ENCODE measurements at places on chromosomes 12 and 14. TPM values are rescaled to one million over a fixed set of nuclear protein-coding genes. Genes with fewer than 3 reads are reported as not detected.

Gene AKAP5
- 2.5 TPM for total RNA-seq

DNA sequence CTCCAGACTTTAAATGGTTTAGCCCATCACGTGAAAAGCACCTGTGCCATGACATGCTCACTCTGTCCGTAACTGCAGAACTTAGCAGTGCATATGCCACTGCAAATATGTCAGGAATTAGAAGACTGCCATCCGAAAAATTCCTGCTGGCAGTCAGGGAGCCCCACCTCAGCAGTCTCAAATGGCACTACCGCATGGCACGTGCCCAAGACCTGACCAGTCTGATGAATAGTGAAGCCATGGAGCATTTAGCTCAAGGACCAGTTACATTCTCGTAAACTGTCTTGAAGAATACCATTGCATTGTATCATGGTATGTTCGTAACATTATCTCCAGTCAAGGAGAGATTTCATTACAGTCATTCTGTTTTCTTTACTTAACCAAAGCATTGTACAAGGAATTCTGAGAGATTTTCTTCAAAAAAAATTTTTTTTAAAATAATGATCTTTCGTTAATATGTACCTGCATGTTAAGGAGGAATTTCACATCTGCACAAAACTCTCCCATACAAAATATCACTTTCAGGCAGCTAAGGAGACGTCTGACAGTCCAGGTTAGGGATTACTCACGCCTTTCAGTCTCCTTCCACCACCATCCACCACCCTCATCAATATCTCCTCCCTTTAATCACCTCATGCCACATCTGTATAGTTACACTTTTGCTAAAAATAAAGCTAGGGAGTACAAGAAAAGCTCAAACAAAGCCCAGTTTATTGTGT, 138.5 kb downstream of the ANO2 start:
- no peaks in the 10 kb centered on the region for H3K4me1 ChIP-seq
- H3K4me3 ChIP-seq = no peak overlapping the region
- no peaks in the 10 kb centered on the region for H3K27me3 ChIP-seq
- H3K36me3 ChIP-seq = no peaks in the 10 kb centered on the region
- no peak overlapping the region for H3K27ac ChIP-seq

Gene CCDC196
- total RNA-seq = not detected

Gene BCAT1
- total RNA-seq = 244 TPM

- H3K4me1 ChIP-seq = no peaks in the 10 kb centered on the region
- DNase-seq = no peak
- H3K27ac ChIP-seq = no peak overlapping the region
- H3K27me3 ChIP-seq = no peaks in the 10 kb centered on the region
Observed at GRCh38 chr14:54451121-54451601, 10.0 kb upstream of the CNIH1 start.

- no peaks in the 10 kb centered on the region for H3K4me1 ChIP-seq
- no peaks in the 10 kb centered on the region for H3K27me3 ChIP-seq
- peaks cover 3% of the 10 kb centered on the region for H3K36me3 ChIP-seq
Observed at GRCh38 chr12:108289350-108290161, 49.6 kb downstream of the CMKLR1 start.

- no peaks in the 10 kb centered on the region for H3K27me3 ChIP-seq
- H3K4me3 ChIP-seq = no peak overlapping the region
- H3K4me1 ChIP-seq = no peaks in the 10 kb centered on the region
- DNase-seq = no peak
- H3K36me3 ChIP-seq = no peaks in the 10 kb centered on the region
Observed at GRCh38 chr14:95608637-95609235, 73.9 kb downstream of the GLRX5 start.

- no peaks in the 10 kb centered on the region for H3K4me1 ChIP-seq
- no peak overlapping the region for H3K27ac ChIP-seq
- no peak overlapping the region for H3K4me3 ChIP-seq
- DNase-seq = peak; percentile 67
- no peaks in the 10 kb centered on the region for H3K36me3 ChIP-seq
Observed at GRCh38 chr12:23895792-23896218, 53.7 kb downstream of the SOX5 start.

Gene CBX5
- total RNA-seq = 204 TPM

- peaks cover 50% of the 10 kb centered on the region for H3K36me3 ChIP-seq
- no peak overlapping the region for H3K27ac ChIP-seq
- no peaks in the 10 kb centered on the region for H3K4me1 ChIP-seq
- no peak for DNase-seq
Observed at GRCh38 chr12:32201976-32202375, 95.3 kb downstream of the BICD1 start.

Gene PLEKHH1
- total RNA-seq = 35.3 TPM

DNA sequence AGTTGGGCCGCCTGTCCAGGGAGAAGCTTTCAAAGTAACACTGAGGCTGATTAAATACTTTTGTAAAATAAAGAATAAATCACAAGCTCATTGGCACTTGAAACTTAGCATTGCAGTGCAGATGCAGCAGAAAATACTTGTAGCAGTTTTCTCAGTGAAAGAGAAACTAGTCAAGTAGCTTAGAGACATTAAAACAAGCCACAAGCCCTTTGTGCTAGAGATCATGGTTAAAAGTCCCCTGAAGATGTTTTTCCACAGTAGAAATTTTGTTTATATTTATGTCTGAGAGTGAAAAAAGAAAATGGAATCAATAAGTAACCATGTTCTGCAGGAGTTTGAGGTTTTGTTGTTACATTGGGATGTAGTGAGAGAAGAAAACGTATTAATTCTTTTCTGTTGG, 5.9 kb downstream of the PSEN1 start:
- peaks cover 7% of the 10 kb centered on the region for H3K36me3 ChIP-seq
- H3K4me3 ChIP-seq = no peak overlapping the region

Gene SUSD6
- total RNA-seq = 3.6 TPM

Gene SOX5
- total RNA-seq = 3.1 TPM

DNA sequence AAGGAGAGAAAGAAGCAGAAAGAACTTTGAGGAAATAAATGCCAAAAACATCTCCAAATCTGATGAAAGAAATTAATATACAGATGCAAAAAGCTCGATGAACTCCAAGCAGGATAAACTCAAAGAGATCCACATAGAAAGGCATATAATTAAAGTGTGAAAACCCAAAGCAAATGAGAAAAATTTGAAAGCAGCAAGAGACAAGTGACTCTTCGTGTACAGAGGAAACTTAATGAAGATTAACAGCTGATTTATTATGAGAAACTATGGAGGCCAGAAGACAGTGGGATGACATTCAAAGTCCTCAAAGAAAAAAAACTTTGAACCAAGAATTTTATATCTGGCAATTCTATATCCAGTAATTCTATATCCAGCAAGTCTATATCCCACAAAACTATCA, 163.0 kb upstream of the TMCC3 start:
- no peak overlapping the region for H3K4me3 ChIP-seq
- DNase-seq = no peak
- H3K27ac ChIP-seq = no peak overlapping the region
- peaks cover 38% of the 10 kb centered on the region for H3K36me3 ChIP-seq
- no peaks in the 10 kb centered on the region for H3K27me3 ChIP-seq

Gene ANKS1B
- 3.4 TPM for total RNA-seq

GRCh38 chr14:53331247-53331646, 178.1 kb upstream of the DDHD1 start:
- H3K36me3 ChIP-seq = no peaks in the 10 kb centered on the region
- no peaks in the 10 kb centered on the region for H3K27me3 ChIP-seq
- no peak overlapping the region for H3K27ac ChIP-seq

DNA sequence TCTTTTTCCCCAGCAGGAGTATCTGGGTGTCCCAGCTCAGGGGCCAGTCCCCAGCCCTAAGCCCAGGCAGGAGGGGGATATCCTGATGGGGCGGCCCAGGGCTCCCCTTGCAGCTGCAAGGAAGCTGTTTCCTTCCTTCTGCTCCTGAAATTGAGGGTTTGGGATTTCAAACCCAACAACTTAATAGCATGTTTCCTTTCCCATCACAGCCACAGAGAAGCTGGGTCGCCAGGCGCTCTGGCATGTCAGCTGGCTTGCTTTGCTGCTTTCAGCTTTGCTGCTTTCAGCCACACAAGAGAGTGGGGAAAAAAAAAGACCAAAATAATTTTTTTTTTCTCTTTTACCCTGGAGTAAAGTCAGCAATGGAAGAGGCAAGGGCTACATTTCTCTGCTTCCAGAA, 30.0 kb downstream of the HVCN1 start:
- H3K27me3 ChIP-seq = no peaks in the 10 kb centered on the region
- no peak for DNase-seq
- no peak overlapping the region for H3K27ac ChIP-seq
- peaks cover 4% of the 10 kb centered on the region for H3K4me1 ChIP-seq
- no peaks in the 10 kb centered on the region for H3K36me3 ChIP-seq

GRCh38 chr12:52720365-52720886, 17.1 kb upstream of the KRT77 start:
- no peaks in the 10 kb centered on the region for H3K27me3 ChIP-seq
- DNase-seq = no peak
- H3K4me3 ChIP-seq = no peak overlapping the region
- no peaks in the 10 kb centered on the region for H3K4me1 ChIP-seq

GRCh38 chr12:27974735-27975221, 2.2 kb upstream of the PTHLH start:
- DNase-seq = peak; percentile 41
- no peak overlapping the region for H3K27ac ChIP-seq
- H3K36me3 ChIP-seq = no peaks in the 10 kb centered on the region

GRCh38 chr12:12181511-12181910, 85.3 kb downstream of the LRP6 start:
- no peak overlapping the region for H3K27ac ChIP-seq
- no peaks in the 10 kb centered on the region for H3K27me3 ChIP-seq
- H3K4me3 ChIP-seq = no peak overlapping the region
- H3K4me1 ChIP-seq = no peaks in the 10 kb centered on the region
- H3K36me3 ChIP-seq = peaks cover 5% of the 10 kb centered on the region
- DNase-seq = no peak

Gene FGD4
- total RNA-seq = 53.9 TPM

- H3K4me3 ChIP-seq = no peak overlapping the region
- DNase-seq = no peak
- H3K27ac ChIP-seq = no peak overlapping the region
Observed at GRCh38 chr12:111150360-111150759, 218.5 kb downstream of the PHETA1 start.

GRCh38 chr14:20343862-20344220, 406 bp downstream of the PARP2 start:
- no peaks in the 10 kb centered on the region for H3K4me1 ChIP-seq
- no peak for DNase-seq
- H3K4me3 ChIP-seq = peak overlapping the region; percentile 88
- no peaks in the 10 kb centered on the region for H3K27me3 ChIP-seq
- H3K27ac ChIP-seq = no peak overlapping the region

Gene LAG3
- total RNA-seq = 1.7 TPM

GRCh38 chr14:93332397-93332852, 411 bp downstream of the BTBD7 start:
- H3K27ac ChIP-seq = no peak overlapping the region
- DNase-seq = no peak
- H3K36me3 ChIP-seq = peaks cover 23% of the 10 kb centered on the region
- peak overlapping the region; percentile 97 for H3K4me3 ChIP-seq

DNA sequence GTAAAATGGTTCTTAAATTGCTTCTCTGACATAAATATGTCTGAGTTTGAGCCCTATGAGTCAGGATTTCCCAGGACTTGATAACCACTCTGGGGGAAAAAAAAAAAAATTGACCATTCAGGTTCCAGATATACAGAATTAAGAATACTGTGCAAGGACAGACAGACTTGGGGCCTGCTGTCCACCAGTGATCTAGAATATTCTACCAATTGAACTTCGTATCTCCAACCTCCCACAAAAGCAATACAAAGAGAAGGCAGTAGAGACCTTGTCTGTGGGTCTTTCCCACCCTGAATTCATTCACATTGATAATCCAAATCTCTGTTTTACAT, 4.1 kb downstream of the SINHCAF start:
- peaks cover 5% of the 10 kb centered on the region for H3K4me1 ChIP-seq
- DNase-seq = no peak
- H3K36me3 ChIP-seq = peaks cover 15% of the 10 kb centered on the region
- peak overlapping the region; percentile 99 for H3K4me3 ChIP-seq

- no peak overlapping the region for H3K4me3 ChIP-seq
- H3K36me3 ChIP-seq = peaks cover 17% of the 10 kb centered on the region
- no peaks in the 10 kb centered on the region for H3K4me1 ChIP-seq
- no peak for DNase-seq
Observed at GRCh38 chr14:93266127-93266526, 59.1 kb downstream of the UBR7 start.

Gene CALM1
- total RNA-seq = 354 TPM

DNA sequence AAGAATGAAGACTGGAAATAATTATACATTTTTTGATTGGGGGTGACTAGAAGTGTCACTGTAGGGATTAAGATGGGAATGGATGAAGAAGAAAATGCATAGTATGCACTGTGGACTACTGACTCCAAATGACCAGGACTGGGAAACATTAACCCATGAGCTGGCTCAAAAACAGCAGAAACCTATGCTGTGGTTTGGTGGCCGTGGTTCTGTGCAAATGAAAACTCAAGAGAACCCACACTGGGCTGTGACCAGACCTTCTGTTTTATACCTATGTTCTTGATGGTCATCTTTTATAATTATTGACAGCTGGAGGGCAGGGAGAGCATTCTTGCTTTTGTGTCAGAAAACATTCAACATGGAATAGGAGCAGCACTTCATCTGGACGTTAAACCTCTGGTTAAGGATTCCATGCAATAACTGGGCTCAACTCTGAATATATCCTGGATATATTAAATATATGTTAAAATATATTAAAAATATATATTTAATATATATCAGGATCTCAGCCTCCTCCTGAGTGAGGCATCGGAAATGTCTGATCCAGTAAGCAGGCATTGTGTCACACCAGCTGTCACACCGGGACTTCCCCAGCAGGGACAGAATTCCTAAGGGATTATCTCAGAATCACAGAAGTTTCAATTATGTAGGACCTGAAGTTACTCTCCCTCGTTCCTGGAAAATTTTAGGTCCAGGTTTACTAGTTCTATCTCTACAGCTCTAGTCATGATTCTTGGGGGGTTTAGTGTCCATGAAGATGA, 48.5 kb downstream of the BBS10 start:
- no peak for DNase-seq
- no peaks in the 10 kb centered on the region for H3K4me1 ChIP-seq
- H3K27me3 ChIP-seq = no peaks in the 10 kb centered on the region
- H3K4me3 ChIP-seq = no peak overlapping the region
- H3K27ac ChIP-seq = no peak overlapping the region

- no peak for DNase-seq
- no peak overlapping the region for H3K27ac ChIP-seq
- H3K36me3 ChIP-seq = no peaks in the 10 kb centered on the region
- no peaks in the 10 kb centered on the region for H3K27me3 ChIP-seq
Observed at GRCh38 chr12:51593539-51593938, 2.5 kb downstream of the SCN8A start.

- DNase-seq = no peak
- no peak overlapping the region for H3K27ac ChIP-seq
- H3K4me1 ChIP-seq = no peaks in the 10 kb centered on the region
- H3K27me3 ChIP-seq = no peaks in the 10 kb centered on the region
Observed at GRCh38 chr12:96236221-96236822, 42.1 kb downstream of the ELK3 start.
